ENCODE measurements at places on chromosomes 1 and 21.

DNA sequence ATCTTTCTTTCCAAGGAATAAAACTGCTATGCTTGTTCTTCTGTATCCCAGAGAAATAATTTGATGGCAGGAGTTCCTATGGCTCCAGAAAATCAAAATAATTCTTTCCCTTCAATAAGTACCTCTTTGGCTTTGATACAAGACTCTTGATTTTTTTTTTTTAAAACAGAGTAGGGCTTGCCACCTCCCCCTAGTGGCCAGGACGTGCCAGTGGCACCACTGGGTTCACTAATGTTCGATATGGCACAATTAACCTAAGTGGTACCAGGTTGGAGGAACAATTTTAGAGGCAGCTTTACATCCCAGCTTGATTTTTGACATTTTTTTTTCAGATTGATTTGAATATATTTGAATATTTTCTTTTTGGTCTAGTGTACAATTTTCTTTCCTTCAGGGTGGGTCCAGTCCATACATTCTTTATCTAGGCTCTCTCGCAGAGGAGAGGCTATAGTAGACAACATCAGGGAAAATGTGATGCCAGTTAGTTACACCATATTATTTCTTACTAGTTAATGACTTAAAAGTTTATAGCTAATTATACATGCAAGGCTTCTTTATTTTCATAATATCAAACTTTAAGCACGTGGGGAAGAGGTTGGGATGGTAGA, 330.9 kb downstream of the S1PR1 start:
- no peak for DNase-seq

GRCh38 chr1:161084597-161084988, 4.8 kb downstream of the NECTIN4 start:
- DNase-seq = no peak

DNA sequence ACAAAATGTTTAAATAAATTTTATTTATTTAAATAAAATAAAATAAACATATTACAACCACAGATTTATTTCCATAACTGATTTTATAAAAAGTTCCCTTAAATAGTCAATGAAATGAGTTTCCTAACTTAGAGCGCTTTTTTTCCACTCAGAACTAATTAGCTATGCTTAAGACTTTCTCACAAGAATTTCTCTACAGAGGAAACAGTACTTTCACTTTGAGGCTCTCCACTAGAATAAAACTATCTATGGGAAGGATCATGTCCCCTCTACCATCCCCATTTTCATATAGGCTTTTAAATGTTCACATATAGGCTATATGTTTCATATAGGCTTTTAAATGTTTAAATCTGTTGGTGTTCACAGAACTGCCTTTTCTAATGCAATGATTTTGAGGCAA, 40.0 kb upstream of the DPH5 start:
- DNase-seq = no peak

GRCh38 chr1:185337246-185337645, 20.2 kb upstream of the IVNS1ABP start:
- DNase-seq = peak; percentile 73

- DNase-seq = no peak
Observed at GRCh38 chr21:41712730-41713129, 54.1 kb downstream of the RIPK4 start.

DNA sequence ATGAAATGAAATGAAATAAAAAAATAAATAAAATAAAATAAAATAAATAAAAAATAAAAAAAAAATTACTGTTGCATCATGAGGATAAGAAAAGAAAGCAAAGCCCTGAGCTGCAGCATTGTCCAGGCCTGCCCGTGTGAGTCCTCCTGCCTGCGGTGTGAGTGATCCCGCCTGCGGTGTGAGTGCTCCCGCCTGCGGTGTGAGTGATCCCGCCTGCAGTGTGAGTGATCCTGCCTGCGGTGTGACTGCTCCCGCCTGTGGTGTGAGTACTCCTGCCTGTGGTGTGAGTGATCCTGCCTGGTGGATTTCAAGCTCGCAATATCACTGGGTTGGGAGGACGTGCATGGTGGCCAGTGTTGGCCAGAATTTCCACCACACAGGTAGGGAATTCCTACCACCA, 22.4 kb upstream of the PTTG1IP start:
- no peak for DNase-seq

DNA sequence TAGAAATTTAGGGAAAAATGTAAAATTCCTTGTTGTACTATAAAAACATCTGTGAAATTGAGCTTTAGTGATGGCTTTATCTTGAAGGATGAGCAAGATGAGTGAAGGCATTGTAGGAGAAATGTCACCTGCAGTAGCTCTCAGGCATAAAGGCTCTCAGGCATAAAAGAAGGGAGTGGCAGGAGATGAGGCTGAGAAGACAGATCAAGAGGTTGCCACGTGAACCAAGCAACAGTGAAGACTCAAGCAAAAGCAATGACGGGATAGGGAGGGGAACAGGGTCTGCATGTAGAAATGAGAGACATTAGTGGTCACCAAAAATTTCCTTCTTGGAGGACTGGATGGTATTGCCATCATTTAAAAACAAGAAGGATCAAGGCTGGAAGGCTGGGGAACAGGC, 98.8 kb downstream of the ST3GAL3 start:
- DNase-seq = no peak

- no peak for DNase-seq
Observed at GRCh38 chr21:17819877-17820229, 697 bp upstream of the C21orf91 start.

Measured in fibroblast of gingiva (primary cell).